ENCODE measurements at places on chromosomes 11 and 22.

DNA sequence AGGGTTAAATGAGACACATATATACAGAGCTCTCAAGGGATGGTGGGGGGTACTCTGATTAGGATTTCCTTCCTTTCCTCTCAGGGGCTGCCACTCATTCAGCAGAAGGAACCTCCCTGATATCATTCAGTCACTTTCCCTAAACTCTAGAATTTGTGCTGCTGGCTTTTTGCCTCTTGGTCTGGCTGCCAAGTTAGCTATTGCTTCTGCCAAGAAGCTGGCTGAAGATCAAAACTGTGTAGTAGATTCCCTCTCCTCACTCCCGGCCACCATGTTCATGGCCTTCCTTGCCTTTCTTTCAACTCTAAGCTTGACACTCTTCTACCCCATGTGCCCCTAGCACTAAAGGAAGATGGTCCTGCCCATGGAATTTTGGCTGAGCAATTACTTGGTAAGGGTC lies 18.7 kb downstream of the SLC6A5 start:
- no peak for DNase-seq

DNA sequence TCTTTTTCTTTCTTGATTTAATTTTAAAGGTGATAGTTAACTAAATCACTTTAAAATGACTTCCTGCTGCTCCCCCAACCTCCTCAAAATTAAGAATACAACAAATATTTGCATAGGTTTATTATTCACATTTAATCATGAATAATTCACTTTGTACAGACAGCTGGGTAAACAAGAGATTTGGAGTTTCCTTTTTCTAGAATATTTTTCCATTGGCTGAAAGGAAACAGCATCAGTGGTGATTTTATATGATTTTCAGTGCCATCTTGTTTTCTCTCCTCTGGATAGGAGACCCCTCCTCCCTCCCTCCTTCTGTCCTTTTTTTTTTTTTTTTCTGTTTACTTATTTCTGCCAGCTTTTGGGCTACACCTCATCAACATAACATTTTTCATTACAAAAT lies 60.5 kb downstream of the LIF start:
- no peak for DNase-seq

DNA sequence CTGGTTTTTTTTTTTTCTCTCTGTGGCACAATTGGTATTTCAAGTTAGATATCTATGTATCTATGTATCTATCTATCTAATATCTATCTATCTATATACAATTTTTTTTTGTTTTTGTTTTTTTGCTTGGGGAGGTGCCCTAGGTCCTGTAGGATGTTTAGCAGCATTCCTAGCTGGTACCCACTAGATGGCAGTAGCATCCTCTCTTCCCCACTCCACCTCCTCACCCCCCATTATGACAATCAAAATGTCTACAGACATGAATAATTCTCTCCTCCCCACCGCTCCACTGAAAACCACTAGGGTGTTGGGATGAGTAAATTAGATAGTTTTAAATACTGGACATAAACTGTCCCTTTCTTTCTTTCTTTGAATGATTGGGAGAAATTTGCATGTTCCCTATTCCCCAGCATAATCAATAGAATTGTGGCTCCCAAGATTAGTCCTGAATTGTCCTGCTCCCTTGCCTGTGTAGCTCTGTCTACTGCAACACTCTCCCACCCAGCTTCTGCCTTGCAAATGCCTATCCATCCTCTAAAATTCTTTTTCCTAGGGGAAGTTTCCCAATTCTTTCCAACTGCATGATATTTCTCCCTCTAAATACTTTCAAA lies 1152.4 kb downstream of the LRRC4C start:
- DNase-seq: no peak

DNA sequence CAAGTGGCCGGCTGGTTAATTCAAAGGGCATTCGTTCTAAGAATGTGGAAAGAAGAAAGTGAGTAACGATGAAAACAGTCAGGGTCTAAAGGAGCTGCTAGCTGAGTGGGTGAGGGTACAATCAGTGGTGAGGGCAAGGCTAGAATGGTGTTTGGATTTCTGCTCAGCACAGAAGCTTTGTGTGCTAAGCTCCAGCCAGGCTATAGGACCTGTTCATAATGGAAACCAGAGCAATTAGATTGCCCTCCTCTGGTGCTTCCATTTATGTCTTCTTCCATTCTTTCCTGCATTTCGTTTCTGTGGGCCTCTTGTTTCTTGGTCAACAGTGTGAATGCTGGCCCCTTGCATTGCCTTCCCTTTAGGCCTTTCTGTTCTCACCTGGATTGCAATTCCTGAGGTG lies 572.9 kb upstream of the CHORDC1 start:
- no peak for DNase-seq

- no peak for DNase-seq
Measured at GRCh38 chr11:85316967-85317366, 310.2 kb downstream of the DLG2 start.

DNA sequence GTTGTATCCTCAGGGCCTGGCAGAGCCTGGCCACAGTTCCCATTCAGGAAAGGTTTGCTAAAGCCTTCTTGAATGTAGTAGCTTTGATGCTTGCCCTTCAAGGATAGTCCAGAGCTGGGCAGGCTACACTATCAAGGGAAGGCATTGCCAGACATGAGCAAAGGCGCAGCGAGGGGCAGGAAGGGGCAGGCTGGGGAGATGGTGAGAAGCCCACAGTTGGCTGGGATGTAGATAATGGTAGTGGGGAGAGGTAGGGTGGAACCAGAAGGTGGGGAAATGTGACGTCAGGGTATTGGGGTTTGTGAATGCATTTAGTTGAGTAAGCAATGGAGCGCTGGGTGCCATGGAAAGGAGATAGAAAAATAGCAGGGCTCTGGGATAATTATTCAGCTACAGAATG lies 28.6 kb downstream of the LRRC32 start:
- DNase-seq: no peak

DNA sequence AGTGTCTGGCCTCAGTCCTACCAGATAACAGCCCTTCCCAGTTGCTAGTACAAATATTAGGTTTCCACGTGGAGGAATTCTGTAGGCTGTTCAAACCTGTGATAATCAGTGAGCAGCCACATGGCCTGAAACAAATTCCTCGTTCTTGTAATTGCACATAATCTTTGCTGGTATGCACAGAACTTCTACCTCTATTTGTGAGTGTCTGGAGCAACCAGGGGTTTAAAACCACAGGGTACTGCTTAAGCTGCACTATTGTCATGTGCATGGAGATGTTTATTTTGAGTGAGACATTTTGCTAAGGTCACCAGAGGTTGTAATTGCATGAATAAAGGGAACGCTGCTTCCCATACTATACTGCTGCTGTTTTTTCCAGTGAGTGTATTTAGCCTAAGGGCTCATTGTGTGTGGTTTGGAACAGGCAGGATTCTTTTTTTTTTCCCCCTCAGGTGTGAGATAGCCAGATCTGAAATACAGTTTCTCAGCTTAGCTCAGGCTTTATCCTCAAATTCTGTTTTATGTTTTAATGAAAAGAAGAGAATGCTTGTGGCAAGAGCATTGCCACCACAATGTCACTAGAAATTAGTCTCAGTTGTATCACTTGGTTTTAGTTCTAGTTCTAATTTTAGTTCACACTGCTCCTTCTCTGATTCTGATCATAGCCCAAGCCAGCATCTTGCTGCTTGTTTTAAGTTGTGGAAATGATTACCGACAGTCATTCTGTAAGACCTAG lies 60.5 kb downstream of the CYB5R2 start:
- no peak for DNase-seq

DNA sequence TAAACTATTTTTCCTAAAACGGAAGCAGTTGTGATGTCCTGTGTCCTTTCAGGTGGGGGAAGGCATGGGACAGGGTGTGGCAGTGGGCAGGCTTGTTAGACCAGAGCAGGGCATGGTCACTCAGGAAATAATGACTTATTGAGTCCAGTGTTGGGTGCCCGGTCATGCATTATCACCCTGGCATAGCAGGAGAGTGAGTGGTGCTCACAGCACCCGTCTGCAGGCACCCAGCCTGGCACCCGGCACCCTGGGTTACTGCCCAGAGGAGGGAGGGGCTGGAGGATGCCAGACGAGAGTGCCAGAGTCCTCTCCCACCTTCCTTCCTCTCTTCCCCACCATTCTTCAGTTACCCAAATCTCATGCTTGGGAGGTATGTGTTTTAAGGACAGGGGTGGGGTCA lies 59.1 kb downstream of the ST3GAL4 start:
- no peak for DNase-seq

GRCh38 chr11:112115386-112115785 lies 28.7 kb downstream of the SDHD start:
- DNase-seq: no peak

GRCh38 chr11:63535734-63536133 lies 874 bp upstream of the PLAAT4 start:
- DNase-seq: no peak

DNA sequence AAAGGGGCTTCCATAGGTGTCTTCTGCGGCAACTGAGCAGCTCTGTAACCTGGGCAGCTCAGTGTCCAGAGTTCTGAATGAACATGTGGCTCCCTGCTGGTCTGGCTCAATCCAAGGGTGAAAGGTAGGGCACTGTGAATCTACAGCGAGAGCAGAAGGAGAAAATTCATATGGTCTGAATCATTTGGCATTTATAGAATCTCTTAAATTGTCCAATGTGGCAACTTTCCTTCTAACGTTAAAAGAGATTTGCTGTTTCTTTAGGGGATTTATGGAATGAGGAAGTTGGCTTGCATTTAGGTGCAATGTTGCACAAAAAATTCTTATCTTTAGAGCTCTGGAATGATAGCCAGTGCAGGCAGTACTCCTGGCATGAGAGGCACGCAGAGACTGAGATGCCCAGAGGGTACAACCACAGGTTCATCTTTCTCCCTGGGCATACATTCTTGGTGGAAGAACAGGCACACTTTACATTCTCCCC lies 17.0 kb downstream of the ATXN10 start:
- DNase-seq: no peak

GRCh38 chr11:34493468-34493867 lies 20.1 kb downstream of the ELF5 start:
- no peak for DNase-seq

DNA sequence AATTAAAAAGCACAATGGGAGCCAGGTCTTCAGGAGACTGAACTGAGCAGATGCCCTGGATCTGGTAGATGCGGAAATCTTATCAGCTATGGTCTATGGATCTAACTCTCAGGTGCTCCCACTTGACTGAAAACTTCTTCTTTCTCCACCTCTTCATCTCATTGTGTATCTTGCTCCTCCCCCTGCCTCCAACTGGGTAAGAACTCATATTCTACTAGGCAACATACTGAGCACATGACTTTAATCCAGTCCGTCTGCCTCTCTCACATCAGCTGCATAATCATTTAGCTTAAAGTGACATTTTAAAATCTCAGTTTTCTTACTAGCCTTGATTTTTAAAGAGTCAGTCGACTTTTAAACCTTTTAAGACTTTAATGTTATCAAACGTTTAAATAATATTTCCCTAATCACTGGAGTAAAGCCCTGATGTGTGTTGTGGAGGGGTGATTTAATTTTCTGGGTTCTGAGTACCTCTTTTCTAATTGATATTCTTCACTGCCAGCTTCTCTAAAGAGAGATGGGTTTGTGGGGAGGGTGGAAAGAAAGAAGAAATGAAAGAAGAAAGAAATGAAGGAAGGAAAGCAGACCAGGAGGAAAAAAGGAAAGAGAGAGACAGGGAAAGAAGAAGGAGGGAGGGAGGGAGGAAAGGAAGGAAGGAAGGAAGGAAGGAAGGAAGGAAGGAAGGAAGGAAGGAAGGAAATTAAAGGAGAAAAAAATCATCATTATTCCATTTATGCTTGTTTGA lies 592.8 kb upstream of the ARHGAP42 start:
- no peak for DNase-seq

GRCh38 chr22:42515896-42516295 lies 3.7 kb downstream of the RRP7A start:
- no peak for DNase-seq

DNA sequence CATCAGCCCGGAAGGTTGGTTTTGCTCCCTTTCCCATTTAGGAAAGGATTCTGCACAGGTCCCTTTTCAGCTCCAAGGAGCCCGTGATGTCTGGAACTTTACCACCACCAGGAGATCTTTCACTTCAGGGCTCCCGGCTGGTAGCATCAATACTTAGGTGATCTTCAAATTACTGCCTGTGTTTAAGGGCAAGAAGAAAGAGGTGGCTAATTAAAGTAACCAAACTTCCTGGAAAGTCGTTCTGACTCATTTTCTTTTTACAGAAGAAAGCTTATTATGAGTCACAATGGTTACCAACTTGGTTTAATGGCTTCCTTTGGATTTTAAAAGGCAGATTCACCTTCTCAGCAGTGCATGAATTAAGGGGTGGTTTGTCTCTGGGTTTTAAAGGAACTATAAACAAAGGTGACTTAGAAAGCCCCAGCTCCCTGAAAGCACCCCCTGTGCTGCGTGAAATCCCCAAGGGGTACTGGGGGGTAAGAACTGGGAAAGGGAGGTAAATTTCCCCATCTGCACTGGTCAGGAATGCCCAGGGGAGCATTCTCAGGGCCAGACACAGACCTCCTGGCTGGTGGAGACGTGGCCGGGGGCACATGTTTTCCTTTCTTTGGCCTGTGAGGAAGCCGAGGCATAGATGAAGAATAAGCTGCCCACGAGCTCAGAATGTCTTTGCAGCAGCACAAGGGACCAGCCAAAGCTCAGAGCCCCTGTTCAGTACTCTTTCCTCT lies 8.8 kb downstream of the POU2F3 start:
- no peak for DNase-seq

DNA sequence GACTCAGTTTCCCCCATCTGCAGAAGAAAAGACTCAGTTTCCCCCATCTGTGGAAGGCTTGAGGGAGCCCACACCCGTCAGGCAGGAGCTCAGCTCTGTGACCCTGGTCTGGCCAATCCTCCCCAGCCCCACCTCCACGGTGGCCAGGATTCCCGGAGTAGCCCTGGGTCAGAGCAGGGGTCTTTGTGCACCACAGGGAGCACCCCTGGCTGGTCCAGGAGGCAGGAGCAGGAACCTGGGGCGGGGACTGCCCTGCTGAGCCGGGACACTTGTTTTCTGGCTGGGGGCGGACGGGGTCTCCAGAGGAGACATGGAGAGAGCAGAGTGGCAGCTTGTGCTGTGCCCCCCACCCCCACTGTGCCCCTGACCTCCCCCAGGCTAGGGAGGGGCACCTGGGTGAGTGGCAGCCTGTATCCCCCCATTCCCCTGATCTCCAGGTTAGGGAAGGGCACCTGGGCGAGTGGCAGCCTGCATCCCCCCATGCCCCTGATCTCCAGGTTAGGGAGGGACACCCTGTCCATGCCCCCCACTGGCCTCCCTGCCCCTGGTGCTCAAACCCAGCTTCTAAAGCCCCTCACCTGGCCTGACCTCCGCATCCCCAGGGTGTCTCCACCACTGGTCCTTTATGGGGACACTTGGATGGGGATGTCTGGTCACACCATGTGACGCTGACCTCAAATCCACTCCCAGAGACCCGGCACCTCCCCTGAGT lies 18.8 kb downstream of the IL17REL start:
- DNase-seq: no peak

DNA sequence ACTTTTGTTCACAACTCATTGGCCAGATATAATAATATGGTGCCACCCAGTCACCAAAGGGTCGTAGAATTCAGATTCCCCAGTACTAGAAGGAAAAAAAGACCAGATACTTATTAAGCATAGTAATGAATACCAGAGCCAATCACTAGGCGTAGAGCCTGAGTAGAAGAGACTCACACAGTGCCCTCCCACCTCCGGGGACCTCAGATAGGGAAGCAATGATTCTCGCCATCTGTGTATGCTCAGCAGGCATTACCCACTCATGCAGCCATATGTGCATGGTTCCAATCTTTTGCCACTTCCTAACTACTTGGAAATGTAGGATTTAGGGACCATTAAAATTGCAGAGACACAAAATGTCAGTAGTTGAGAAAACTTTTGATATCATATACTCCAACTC lies 85.3 kb downstream of the C11orf87 start:
- DNase-seq: no peak

- no peak for DNase-seq
Measured at GRCh38 chr11:15189189-15189588, 74.5 kb downstream of the INSC start.

GRCh38 chr11:27234043-27234668 lies 128.9 kb downstream of the CCDC34 start:
- DNase-seq: no peak
